WTC11 (cell line): ENCODE measurements at places on chromosomes 4 and X. TPM values are rescaled to one million over a fixed set of nuclear protein-coding genes. Genes with fewer than 3 reads are reported as not detected.

- H3K36me3 ChIP-seq, result no peaks in the 10 kb centered on the region
- no peak overlapping the region for H3K27ac ChIP-seq
- DNase-seq, result no peak
- H3K4me3 ChIP-seq, result no peak overlapping the region
Measured at GRCh38 chr4:83552924-83553323, 17.0 kb downstream of the GPAT3 start.

- H3K36me3 ChIP-seq, result no peaks in the 10 kb centered on the region
- H3K4me3 ChIP-seq, result no peak overlapping the region
- H3K27ac ChIP-seq, result no peak overlapping the region
- DNase-seq, result no peak
- no peaks in the 10 kb centered on the region for H3K27me3 ChIP-seq
Measured at GRCh38 chr4:85496933-85497332, 22.0 kb downstream of the ARHGAP24 start.

GRCh38 chr4:176084769-176085168 lies 19.1 kb downstream of the WDR17 start:
- no peaks in the 10 kb centered on the region for H3K4me1 ChIP-seq
- no peak overlapping the region for H3K27ac ChIP-seq
- H3K4me3 ChIP-seq, result no peak overlapping the region
- H3K36me3 ChIP-seq, result no peaks in the 10 kb centered on the region
- no peaks in the 10 kb centered on the region for H3K27me3 ChIP-seq

PRRG1 gene
- total RNA-seq, result 6.7 to 8.1 TPM (median 7.1 TPM) in 3 replicates

HADH gene
- total RNA-seq, result 39.8 to 46.8 TPM (median 43.8 TPM) in 3 replicates

DNA sequence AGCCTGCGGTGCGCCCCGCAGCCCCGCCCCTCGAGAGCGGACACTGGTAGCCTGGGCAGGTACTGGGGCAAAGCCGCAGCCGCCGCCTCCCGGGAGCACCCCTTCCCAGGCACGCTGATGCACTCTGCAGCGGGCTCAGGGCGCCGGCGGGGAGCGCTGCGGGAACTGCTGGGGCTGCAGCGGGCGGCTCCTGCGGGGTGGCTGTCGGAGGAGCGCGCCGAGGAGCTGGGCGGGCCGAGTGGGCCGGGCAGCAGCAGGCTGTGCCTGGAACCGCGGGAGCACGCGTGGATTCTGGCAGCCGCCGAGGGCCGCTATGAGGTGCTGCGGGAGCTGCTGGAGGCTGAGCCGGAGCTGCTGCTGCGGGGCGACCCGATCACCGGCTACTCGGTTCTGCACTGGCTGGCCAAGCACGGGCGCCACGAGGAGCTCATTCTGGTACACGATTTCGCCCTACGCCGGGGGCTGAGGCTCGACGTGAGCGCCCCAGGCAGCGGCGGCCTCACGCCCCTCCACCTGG lies 401 bp downstream of the SOWAHD start:
- H3K4me3 ChIP-seq, result peak overlapping the region; percentile 71
- H3K27ac ChIP-seq, result no peak overlapping the region
- peak; percentile 54 for DNase-seq
- peaks cover 13% of the 10 kb centered on the region for H3K27me3 ChIP-seq
- peaks cover 42% of the 10 kb centered on the region for H3K4me1 ChIP-seq

GRCh38 chr4:184383497-184384055 lies 90.8 kb downstream of the IRF2 start:
- no peaks in the 10 kb centered on the region for H3K27me3 ChIP-seq
- H3K27ac ChIP-seq, result 0 out of 2 replicates have a peak overlapping the region, but pooled peaks have one; percentile 48
- no peak overlapping the region for H3K4me3 ChIP-seq
- no peak for DNase-seq
- H3K36me3 ChIP-seq, result peaks cover 10% of the 10 kb centered on the region
- H3K4me1 ChIP-seq, result peaks cover 69% of the 10 kb centered on the region

GRCh38 chr4:81503586-81503985 lies 31.9 kb upstream of the RASGEF1B start:
- no peaks in the 10 kb centered on the region for H3K27me3 ChIP-seq
- H3K4me3 ChIP-seq, result no peak overlapping the region
- H3K36me3 ChIP-seq, result no peaks in the 10 kb centered on the region
- no peak overlapping the region for H3K27ac ChIP-seq

ARSJ gene
- total RNA-seq, result 4.9 to 6.6 TPM (median 5.0 TPM) in 3 replicates

DNA sequence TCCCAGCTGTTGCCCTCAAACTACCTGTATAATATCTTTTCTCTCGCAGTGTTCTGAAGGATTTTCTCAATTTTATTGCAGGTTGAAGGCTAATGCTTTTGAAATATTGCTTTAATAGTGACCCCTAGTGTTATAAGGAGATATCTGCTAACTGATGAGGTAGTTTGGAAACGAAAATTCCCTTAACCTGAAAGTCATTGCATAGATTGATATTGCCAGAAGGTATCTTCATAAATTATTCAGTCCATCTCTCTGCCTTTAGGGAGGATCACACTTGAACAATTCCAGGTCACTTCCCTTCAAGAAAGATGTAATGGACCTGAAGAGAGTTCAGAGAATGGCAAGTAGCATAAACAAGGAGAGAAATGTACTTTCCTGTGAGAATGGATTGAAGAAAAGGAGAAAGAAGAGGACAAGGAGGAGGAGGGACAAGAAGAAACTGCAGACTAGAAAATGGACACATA lies 44.1 kb downstream of the TIGD4 start:
- H3K27me3 ChIP-seq, result no peaks in the 10 kb centered on the region
- no peaks in the 10 kb centered on the region for H3K36me3 ChIP-seq
- peaks cover 26% of the 10 kb centered on the region for H3K4me1 ChIP-seq
- no peak overlapping the region for H3K4me3 ChIP-seq
- peak overlapping the region; percentile 0 for H3K27ac ChIP-seq

DNA sequence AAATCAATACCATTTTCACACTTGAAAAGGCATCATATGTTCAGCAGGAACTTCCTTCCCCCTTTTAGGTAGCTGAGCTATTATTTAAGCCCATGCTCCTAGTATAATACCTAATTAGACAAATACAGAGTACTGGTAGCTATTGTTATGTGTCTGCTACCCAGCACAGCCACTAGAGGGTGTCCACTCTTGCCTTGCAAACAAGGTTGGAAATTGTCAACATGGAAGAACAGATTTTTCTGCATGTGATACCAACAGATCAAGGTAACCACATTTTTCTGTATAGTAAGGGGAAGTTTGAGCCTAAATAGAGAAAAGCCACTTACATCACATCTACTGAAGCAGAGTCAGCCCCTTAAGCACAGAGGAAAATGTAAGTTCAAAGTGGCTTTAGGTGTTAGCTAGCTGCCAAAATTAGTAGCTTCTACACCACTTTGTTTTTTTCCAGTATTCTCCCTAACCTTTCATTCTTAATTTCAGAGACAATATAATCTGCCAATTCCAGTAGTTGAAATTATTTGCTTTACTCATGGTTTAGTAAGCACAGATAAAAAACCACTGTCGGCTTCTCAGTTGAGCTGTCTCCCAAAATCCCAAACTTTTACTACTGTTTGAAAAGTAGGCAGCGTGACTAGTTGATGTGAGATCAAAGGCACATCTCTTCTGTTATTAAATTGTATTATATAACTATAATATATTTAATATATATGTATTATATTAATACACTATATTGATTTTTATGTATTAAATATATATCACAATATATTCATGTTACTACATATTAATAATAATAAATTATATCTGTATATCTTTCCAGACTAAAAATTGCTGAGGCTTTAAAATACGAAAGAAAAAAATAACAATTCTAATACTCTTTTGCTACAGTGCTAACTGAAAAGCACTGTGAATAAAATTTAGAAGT lies 38.2 kb downstream of the EDNRA start:
- no peak overlapping the region for H3K27ac ChIP-seq
- H3K36me3 ChIP-seq, result no peaks in the 10 kb centered on the region
- peak; percentile 70 for DNase-seq
- H3K4me1 ChIP-seq, result no peaks in the 10 kb centered on the region
- no peak overlapping the region for H3K4me3 ChIP-seq
- H3K27me3 ChIP-seq, result no peaks in the 10 kb centered on the region

DNA sequence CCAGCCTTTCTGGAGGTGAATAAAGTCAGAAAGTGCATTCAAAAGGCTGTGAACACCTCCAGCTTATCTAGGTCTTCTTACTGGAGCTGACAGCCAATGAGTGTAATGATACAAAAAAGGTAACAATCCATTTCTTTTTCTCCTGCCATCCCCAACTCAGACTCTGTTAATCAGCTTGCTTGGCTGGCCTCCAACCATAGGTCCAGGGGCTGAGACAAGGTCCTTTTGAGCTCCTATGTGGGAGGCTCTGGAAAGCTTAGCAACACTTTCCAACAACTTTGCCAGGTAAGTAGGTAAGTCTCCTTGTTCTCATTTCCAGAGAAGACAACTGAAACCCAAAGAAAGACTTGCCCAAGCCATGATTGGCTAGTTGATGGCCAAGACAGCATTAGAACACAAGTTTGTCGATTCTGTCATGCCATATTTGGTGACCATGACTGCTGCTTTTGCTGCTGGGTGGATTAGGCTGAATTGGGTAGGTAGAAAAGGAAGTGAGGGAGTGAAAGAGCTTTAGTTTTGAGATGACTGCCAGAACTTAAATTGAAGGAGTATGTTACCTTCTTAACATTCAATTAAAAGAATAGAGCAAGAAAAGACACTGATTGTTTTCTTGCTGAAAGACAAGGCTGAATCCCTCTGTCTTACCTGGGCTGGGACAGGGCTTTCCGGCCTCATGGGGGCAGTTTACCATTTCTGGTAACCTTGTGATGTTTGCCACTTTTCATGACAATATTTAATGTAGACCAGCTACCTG lies 22.8 kb downstream of the VSIG4 start:
- no peak for DNase-seq
- no peaks in the 10 kb centered on the region for H3K27me3 ChIP-seq
- H3K36me3 ChIP-seq, result no peaks in the 10 kb centered on the region
- H3K4me1 ChIP-seq, result peaks cover 5% of the 10 kb centered on the region
- H3K4me3 ChIP-seq, result no peak overlapping the region

DNA sequence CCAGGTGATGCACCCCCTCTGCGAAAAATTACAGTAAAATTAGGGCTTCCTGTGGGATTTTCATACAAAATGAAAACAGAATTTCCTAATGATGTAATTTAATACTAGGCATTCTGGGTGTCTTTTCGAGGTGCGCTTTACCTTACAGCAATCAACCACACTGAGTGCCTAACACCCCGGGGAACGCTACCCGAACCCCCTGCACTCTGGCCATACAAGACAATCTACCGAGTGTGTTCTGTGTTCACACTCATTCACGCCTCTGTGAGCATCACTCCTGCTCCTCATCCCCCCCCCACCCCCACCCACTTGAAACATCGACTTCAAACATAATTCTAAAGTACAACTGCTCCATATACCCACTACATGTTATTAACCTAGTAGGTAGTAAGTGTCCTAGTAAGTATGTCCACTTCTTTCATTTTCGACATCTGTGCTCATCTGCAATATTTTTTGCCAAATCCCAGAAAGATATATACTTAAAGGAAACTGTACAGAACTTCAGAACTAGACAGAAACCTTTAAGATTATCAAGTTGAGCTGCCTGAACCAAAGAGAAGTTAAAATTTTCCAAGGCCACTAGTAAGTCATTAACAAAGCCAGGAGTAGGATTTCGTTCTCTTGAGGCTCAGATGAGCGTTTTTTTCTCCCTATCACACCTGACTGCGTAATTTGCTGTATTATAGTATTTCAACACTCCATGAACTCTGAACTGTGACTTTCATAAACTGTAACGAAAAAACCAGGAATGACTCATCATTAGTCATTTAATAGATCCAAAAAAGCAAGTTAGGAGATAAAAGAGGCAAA lies 80.0 kb downstream of the FAT1 start:
- H3K36me3 ChIP-seq, result peaks cover 7% of the 10 kb centered on the region
- H3K27me3 ChIP-seq, result no peaks in the 10 kb centered on the region
- H3K4me3 ChIP-seq, result no peak overlapping the region
- H3K4me1 ChIP-seq, result peaks cover 41% of the 10 kb centered on the region

GEMIN8 gene
- 20.6 to 22.0 TPM (median 21.1 TPM) in 3 replicates for total RNA-seq

USP17L27 gene
- total RNA-seq, result not detected in 3 replicates

SLC2A9 gene
- total RNA-seq, result 0.64 TPM in 1 of 3 replicates, not detected in the others

COX7B2 gene
- not detected in 3 replicates for total RNA-seq

DNA sequence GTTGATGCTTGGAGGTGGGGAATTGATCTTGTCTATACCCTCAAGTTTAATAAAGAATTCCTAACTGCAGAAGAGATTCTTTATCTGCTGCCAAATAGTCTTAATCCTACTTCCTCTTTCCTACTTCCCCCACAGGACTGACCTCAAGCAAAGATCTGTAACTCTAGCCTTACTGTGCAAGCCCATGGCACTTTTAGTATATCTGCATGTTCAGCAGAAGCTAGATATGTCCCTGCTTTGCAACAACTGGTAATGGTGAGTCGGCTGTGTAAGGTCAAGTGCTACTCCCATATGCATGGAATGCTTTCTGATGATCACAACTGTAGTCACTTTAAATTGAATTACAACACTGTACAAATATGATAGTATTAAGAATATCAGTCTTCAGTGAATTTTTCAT lies 26.3 kb upstream of the PDS5A start:
- H3K4me1 ChIP-seq, result peaks cover 2% of the 10 kb centered on the region; the same call in 1 of the 2 replicates
- H3K27me3 ChIP-seq, result no peaks in the 10 kb centered on the region
- H3K36me3 ChIP-seq, result no peaks in the 10 kb centered on the region

GRCh38 chrX:308821-309520 lies 9.6 kb downstream of the GTPBP6 start:
- H3K27ac ChIP-seq, result peak overlapping the region; percentile 63; the same call in 1 of the 2 replicates
- DNase-seq, result no peak
- H3K36me3 ChIP-seq, result peaks cover 57% of the 10 kb centered on the region
- no peaks in the 10 kb centered on the region for H3K27me3 ChIP-seq
- no peak overlapping the region for H3K4me3 ChIP-seq

PAGE4 gene
- total RNA-seq, result 0.82 to 1.5 TPM in 2 of 3 replicates, not detected in the other

NDST3 gene
- 0.30 to 0.39 TPM (median 0.37 TPM) in 3 replicates for total RNA-seq

PLXNB3 gene
- 2.5 to 4.2 TPM (median 2.9 TPM) in 3 replicates for total RNA-seq

ELF4 gene
- 1.7 to 1.9 TPM (median 1.9 TPM) in 3 replicates for total RNA-seq

DNA sequence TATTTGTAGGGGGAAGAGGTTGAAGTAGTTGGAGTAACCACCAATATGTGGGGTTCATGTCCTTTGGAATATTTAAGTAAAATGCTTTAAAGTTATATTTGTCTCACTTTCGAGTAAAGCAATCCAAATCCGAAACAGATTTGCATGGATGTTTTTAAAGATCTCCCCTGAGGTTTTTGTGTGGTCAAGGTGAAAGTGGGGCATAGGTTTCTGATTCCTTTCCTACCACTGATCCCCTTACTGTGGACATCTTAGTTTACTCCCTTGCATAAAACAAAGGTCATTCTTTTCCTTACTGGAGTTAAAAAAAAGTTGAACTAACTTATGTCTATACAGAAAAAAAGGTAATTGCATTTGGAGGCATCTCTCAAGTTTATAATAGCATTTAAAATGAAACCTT lies 71.9 kb upstream of the PHOX2B start:
- peaks cover 18% of the 10 kb centered on the region for H3K27me3 ChIP-seq
- H3K27ac ChIP-seq, result no peak overlapping the region
- no peak overlapping the region for H3K4me3 ChIP-seq

DNA sequence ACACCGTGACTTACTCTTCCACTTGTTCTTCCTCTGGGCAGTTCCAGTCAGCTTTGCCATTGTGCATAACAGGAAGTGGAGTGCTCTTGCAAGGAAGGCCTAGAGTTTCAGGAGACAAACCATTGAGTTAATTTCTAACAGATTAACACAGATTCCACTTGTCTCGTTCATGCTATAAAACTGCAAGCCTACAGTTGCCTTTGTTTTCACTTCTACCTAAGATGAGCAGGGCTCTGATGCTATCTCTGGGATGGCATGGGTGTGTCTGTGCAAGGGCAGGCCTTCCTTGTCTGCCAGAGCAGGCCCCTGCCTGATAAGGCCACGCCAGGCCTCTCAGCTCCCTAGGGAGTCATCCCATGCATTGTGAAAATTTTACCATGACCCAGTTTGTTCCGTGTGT lies 67.7 kb upstream of the PGRMC2 start:
- no peak overlapping the region for H3K4me3 ChIP-seq
- peaks cover 26% of the 10 kb centered on the region for H3K4me1 ChIP-seq
- no peak for DNase-seq
- no peak overlapping the region for H3K27ac ChIP-seq
